ENCODE measurements at places on chromosomes 12 and 14.

DNA sequence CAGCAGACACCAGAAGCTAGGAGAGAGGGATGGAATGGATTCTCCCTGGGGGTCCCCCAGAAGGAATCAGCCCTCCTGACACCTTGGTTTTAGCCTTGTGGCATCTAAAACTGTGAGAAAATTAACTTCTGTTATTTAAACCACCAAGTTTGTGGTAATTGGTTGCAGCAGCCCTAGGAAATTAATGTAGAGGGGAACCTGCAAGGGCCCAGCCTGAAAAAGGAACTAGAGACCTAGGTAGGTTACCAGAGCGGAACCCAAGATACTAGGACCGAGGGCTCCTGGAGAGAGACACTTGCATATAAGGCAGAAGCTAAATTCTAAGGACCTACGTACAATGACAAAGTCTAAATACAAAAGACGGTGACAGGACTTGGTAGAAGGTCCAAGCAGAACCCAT, 8.1 kb upstream of the DENND5B start:
- DNase-seq, result peak; percentile 73

DNA sequence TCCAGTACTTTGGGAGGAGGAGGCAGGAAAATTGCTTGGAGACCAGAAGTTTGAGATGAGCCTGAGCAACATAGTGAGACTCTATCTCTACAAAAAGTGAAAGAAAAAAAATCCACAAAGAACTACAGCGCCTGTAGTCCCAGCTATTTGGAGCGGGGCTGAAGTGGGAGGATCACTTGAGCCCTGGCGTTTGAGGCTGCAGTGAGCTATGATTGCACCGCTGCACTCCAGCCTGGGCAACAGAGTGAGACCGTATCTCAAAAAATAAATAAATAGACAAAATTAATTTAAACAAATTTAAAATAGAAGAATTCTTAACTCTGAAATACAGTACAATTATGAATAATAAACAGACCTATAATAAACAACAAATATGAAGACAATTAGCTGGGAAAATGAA, 40.9 kb downstream of the ATL1 start:
- no peak for DNase-seq

DNA sequence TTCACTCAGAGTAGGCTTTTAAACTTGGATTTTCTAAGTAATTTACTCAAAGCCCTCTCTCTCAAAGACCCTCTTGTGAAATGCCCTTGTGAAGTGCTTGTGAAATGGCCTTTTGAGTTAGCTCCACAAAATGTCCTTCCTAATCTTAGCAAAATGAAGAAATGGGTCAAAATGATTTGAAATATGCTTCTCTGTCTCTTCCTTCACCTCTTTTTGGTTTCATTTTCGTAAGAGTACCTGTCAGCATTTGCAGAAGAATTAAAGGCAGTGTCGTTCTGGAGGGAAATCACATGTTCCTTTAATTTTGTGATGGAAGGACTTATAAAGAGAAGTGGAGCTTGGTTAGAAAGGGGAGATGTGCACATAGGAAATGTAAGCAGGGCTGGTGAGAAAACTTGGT, 93.7 kb downstream of the HMGA2 start:
- no peak for DNase-seq

DNA sequence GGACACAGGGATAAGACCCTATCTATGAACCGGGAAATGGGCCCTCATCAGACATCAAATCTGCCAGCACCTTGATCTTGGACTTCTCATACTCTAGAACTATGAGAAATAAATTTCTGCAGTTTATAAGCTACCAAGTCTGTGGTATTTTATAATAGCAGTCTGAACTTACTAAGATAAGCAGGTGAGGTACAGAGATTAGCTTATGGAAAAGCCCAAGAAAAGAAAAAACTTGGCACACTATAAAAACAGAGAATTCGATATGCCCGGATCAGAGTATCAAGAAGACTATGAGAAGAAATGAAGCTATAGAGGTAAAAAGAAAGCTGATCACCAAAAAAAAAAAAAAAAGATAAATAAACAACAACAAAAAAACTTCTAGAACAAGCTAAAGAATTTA, 52.6 kb downstream of the EEA1 start:
- DNase-seq, result no peak

DNA sequence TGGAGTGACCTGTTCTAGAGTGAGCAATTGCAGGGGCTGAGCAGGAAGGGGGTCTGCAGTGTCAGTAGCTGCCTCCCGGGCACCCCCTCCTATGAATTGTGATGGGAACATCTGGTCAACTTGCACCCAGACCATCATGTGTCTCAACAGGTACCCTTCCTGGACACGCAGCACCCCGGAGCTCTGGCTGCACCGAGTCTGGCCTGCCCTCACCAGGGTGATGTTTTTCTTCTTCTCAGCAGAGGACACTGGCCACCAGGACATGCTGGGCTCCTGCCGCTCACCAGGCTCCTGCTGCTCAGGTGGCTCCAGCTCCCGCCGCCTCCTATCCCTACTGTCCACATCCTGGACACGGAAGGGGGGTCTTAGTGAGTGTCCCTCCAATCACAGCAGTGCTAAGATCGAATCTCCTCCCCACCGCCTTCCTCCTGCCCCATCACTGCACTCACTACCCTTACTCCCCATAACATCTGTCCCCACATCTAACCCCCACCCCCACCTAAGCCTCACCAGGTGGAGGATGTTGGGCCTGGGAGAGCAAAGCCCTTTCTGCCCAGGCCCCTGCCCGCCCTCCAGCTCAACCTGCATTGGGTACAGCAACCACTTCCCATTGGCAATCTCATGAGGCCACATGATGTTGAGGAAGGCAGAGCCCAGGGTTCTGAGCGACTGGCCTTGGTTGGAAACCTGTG, 14.9 kb downstream of the ITGA7 start:
- no peak for DNase-seq

- DNase-seq, result no peak
Measured at GRCh38 chr12:58932806-58933681, 12.7 kb upstream of the LRIG3 start.

- no peak for DNase-seq
Measured at GRCh38 chr14:104913435-104913834, 11.2 kb upstream of the PLD4 start.

GRCh38 chr14:65095633-65096205, 6.6 kb downstream of the MAX start:
- no peak for DNase-seq

GRCh38 chr12:106841510-106842302, 67.2 kb downstream of the RIC8B start:
- DNase-seq, result peak; percentile 43

GRCh38 chr12:75996861-75997447, 34.6 kb downstream of the PHLDA1 start:
- no peak for DNase-seq

DNA sequence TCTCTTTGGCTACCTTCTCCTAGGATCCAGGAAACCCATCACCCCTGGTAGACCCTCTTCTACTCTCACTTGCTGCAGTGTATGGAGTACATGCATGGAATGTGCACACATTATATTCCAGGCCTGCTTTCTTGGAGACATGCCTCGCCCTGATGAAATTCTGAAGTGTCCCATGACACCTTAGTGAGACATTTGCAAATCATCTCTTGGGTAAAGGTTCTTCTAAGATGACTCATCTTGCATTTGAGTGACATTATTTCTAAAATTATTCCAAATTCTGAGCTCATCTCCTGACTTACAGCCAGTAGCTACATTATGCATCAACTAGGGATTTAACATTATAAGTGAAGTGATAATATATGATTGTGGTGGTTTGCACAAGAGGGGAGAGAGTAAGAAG, 49.8 kb downstream of the SDR9C7 start:
- no peak for DNase-seq

DNA sequence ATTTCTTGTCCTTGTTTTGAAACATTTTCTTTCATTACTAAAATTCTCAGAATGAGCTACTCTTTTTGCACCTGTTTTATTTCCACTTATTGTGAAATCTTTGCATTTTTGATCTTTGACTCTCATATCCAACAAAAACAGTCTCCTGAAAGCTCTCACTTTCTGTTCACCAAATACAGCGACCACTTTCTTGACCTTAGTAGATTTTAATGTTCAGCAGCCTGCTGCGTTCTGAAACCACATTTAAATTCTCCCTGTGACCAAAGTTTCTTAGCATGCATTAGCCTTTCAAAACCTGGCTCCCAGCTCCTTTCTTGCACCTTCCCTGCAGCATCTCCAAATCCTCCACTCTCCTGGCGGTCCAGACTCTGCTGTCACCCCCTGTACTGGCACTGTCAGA, 404.4 kb upstream of the PDE3A start:
- no peak for DNase-seq

DNA sequence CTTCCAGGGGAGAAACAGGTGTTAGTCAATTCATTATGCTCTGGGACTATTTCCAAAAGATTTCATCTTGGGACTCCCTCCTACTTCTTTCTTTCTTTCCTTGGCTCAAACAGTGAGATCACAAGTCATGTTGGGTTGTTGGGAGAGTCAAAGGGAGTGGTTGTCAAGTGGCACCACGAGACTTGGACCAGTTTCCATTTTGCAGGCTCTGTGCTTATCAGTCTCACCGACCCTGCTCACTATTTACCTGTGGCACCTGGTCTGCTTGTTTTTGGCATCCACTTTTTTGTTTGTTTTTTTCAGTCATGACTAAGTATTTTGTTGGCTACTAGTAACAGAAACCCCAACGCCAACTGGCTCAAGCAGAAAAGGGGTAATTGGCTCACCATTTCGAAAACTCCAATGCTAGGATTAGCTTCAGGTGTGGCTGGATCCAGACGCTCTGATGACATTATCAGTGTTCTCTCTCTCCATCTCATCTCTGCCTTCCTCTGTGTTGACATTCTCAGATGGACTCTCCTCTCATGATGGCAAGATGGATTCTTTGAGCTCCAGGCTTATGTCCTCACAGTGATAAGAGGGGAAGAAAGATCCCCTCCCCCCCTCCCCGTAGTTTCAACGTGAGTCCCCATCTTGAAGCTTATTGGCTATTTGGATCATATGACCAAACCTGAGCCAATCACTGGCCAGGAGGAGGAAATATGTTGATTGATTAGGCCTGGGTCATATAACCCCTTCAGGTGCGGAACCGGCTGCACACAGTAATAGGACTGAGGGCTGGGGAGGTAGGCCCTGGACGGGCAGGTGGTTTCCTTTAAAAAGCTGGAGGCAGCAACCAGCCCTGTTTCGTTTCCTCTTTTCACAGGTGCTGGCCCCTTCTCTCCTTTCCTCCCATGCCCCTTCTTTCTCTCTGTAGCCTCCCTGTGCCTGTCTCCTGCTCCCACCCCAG, 84.2 kb downstream of the AACS start:
- peak; percentile 86 for DNase-seq

GRCh38 chr12:62948123-62948522, 13.2 kb upstream of the PPM1H start:
- DNase-seq, result no peak

GRCh38 chr14:76780875-76781647, 19.8 kb downstream of the VASH1 start:
- no peak for DNase-seq

- DNase-seq, result no peak
Measured at GRCh38 chr12:128474916-128475315, 207.9 kb downstream of the TMEM132C start.

DNA sequence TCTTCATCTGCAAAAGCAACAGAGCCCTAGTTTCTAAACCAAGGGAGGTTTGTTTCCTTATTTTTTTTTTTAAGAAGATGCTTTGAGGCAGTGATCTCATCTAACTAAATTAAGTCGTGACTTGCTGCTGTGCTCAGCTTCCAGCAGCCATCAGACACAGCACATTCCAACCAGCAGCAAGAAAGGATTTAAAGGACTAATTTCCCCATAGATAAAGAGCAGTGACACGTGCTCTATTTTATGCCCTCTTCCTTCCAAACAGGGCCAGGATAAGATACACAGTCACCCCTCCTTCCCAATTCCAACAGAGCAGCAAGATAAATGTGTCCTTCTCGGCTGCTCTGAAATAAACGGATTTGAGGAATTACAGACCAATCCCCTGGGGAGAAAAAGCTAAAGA, 81.7 kb downstream of the PRKAB1 start:
- DNase-seq, result no peak

GRCh38 chr12:115500872-115501271, 776.6 kb downstream of the MED13L start:
- no peak for DNase-seq

DNA sequence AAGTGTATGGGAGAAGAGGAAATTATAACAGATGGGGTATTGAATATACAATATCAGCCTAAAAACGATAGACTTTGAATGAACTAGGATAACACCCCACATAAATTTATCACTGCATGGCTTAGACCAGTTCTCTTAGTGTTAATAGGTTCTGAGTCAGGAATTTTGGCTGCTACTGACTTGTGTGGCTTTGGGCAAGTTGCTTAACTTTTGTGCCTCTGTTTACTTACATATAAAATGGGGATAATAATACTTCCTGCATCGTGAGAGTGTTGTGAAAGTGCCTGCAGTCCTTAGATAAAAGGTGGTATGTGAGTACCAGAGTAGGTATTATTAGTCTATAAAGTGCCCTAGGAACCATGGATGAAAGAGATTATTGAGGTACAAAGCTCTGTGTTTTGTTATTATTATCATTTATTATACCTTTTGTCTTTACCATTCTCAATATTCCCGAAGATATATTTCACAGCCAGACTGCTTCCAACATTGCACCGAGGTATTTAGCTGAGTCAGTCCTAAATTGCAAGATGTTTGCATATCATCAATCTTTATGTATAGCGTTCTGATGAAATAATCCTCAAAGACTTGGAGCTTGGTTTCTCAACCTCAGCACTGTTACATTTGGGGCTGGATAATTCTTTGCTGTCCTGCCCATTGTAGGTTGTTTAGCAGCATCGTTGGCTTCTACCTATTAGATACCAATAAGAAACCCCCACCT, 2.3 kb upstream of the PAWR start:
- no peak for DNase-seq

- no peak for DNase-seq
Measured at GRCh38 chr14:81523616-81524015, 10.0 kb downstream of the SEL1L start.

DNA sequence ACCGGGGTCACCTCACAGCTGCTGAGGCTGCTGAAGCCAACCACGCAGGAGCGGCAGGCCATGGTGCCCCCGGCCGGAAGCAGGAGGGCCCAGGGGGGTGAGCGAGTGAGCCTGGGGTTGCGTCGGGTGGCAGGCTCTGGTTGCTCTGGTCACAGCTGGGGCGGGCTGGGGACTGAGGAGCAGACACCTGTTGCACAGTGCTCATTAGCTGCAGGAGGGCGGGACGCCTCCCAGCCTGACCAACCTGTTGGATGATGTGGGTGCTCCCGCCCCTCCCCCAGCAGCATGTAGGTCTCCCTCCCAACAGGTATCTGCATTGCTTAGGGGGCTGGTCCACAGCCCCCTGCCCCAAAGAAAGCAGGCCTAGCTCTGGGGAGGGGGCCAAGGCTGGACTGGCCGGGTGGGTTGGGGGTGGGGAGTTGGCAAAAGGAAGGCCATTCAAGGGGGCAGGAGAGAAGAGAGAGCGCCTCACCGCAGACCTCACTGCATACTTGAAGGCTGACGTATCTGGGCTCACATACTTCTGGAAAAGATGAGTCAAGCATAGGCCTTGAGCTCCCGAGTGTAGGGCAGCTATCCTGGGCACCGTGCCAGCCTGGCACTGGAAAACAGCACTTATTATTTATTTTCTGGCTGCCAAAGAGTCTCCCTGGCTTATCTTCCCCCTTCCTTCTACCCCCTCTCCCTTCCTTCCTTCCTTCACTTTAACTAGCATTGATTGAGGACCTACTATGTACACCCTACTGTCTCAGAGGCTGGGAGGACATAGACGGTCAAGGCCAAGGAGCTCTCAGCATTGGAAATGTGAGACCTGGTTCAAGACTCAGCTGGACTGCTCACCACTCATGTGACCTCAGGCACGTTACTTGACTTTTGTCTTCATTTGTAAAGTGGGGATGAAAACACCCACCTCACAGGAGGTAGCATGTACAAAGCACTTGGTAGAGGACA, at the start of gene KRT80:
KRT80 (minus strand) TSS at position 174 of the 951 bp plus-strand sequence; CDS start at position 62, 112 bp downstream.
- peak; percentile 14 for DNase-seq

- no peak for DNase-seq
Measured at GRCh38 chr14:105097794-105098127, 32.5 kb upstream of the GPR132 start.
